ENCODE measurements at places on chromosomes 12 and 14. TPM values are rescaled to one million over a fixed set of nuclear protein-coding genes. Genes with fewer than 3 reads are reported as not detected.

Gene CLEC1B
- not detected for total RNA-seq

Gene FOXM1
- 0.18 TPM for total RNA-seq

Gene RNF212B
- not detected for total RNA-seq

Gene ENDOU
- total RNA-seq: 0.40 TPM

Measured in sciatic nerve (tissue), 2 donors.